ENCODE measurements at places on chromosomes 16 and 17.
A peak's percentile ranks its signal among the peaks of the same experiment; 100 is the strongest.

GRCh38 chr16:89880477-89881367 lies 7.3 kb downstream of the TCF25 start:
- peak; percentile 76 for DNase-seq

DNA sequence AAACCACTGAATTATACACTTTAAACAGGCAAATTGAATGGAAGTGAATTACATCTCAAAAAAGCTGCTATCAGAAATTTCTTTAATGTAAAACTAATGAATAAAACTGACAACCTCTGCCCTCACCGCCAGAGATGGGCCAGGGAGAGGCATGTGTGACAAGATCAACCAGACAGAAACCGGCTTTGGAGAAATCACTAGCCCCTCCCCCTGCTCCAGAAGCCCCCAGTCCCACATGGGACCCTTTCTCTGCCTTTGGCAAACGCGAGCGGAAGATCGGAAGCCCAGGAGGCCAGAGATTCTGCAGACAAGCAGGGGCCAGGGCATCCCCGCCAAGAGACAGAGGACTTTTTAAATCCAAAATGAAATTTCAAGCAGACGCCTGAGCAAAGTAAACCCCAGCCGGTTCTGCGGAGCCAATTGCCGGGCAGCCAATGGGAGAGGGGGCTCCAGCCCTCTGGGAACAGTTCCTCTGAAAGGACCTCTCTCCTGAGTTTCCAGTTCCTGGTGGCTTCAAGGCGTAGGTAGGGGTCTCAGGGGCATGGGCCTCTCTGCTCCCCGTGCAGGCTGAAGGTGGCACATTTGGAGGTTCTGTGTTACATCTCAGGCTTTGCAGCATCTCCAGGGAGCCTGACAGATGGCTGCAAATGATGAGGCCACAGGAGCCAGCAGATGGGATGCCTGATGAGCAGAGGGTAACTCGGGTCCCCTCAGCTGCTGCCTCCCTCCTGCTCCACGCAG lies 118.1 kb downstream of the GSG1L start:
- no peak for DNase-seq

DNA sequence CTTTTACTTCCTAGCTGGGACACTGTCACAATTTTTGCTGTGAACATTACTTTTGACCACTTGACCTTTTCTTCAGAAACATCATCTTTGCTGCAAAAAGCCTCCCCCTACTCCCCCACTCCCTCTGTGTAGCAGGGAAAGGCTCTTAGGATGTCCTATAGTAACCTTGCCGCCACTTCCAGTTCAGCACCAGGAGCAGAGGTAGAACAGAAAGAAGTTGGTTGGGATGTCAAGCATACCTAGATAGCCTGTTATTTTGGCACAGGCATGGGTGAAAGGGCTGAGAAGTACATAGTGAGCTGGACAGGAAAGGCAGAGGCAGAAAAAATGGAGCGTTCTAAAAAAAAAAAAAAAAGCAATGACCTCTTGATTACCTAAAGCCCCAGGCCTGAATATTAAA lies 31.3 kb downstream of the SMIM36 start:
- DNase-seq: no peak

DNA sequence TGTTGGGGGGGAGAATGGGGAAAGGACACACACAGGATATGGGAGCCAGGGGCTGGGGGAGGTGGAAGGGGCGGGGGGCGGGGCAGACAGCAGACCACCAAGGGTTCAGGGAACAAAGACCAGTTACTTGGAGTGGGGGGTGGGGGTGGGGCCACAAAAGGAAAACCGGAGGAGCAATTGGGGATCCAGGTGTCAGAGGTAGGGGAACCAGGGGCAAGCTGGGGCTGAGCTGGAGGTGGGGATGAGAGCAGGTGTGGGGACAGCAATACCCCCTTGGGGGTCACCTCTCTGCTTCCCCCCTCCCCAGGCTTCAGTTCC lies 1.4 kb upstream of the ORAI3 start:
- no peak for DNase-seq

- DNase-seq: no peak
These were observed 22.3 kb downstream of the CAPNS2 start for GRCh38 chr16:55588799-55589198.

DNA sequence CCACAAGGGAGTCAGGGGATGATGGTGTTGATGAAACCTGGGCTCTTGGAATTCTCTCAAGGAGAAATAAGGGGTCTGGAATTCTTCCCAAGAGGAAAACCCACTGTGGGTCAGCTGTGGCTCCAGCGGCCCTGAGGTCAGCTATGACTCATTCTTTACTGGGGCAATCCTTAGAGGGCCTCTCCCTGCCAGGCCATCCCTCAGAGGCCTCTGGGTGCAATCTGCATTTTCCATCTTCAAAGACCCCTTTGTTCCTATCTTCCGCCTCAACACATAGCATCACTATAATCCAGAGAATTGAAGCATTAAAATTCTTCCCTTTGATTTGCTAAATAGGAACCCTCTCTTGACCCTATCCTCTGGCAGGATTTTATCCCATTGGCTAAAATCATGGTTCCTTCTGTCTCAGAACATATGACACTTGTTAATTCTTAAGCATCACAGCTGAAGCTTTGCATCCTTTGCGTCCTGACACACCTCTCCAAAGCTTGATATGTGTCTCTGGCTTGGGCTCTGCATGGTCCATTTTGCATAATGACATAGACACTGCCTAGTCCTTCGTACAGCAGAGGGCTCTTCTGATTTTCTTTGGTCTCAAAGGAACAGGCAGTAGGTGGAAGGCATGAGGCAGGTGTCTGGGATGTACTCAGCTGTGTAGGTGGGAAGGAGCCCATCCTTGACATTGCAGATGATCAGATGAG lies 4.4 kb upstream of the KRT37 start:
- no peak for DNase-seq

GRCh38 chr16:84121007-84121406 lies 4.3 kb upstream of the MBTPS1 start:
- DNase-seq: no peak

DNA sequence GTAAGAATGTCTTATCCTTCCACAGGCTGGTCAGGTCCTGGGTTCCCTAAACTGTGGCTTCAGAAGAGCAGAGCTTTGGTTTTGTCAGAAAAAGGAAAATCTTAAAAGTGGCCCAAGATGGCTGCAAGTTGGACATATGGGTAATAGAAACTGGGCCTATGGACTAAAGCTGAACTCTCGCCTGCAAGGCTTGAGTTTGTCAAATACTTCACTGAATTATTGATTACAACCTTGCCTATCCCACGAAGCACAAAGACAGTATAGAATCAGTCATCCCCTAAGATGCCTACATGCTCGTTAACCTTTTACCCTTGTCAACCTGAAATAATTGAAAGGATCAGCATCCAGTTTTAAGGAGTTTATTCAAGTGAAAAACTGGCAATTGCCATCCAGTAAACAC lies 20.7 kb downstream of the RNF112 start:
- DNase-seq: no peak

GRCh38 chr16:17082095-17082882 lies 388.5 kb downstream of the XYLT1 start:
- no peak for DNase-seq

DNA sequence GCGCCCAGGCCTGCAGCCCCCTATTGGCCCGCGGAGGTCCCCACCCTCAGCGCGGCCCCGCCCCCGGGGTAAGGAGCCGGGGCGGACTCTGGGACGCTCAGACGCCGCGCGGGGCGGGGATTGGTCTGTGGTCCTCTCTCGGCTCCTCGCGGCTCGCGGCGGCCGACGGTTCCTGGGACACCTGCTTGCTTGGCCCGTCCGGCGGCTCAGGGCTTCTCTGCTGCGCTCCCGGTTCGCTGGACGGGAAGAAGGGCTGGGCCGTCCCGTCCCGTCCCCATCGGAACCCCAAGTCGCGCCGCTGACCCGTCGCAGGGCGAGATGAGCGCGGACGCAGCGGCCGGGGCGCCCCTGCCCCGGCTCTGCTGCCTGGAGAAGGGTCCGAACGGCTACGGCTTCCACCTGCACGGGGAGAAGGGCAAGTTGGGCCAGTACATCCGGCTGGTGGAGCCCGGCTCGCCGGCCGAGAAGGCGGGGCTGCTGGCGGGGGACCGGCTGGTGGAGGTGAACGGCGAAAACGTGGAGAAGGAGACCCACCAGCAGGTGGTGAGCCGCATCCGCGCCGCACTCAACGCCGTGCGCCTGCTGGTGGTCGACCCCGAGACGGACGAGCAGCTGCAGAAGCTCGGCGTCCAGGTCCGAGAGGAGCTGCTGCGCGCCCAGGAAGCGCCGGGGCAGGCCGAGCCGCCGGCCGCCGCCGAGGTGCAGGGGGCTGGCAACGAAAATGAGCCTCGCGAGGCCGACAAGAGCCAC lies at the start of gene NHERF1:
TSS of gene NHERF1 (plus strand) at position 100 of the 750 bp plus-strand sequence. CDS start at position 319, 219 bp downstream.
- DNase-seq: peak; percentile 33

DNA sequence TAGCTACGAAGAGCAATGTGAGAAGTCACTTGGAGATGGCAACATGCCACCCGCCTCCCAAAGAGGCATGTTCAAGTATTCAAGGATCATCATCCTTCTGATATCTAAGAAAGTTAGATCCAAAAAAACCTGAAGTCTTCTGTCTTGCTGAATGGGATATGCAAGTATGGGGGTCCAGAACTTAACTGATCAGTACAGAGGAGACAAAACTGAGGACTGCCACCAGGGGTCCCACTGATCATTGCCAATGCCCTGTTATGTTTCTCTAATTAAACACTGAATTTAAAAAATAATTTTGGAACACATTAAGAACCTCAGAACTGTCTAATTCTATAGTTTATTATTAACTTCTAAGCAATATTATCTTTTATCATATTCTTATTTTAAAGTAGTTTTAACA lies 99.7 kb downstream of the CDH8 start:
- DNase-seq: no peak
